ENCODE measurements at places on chromosomes 2 and 18.

- DNase-seq: no peak
Observed at GRCh38 chr2:38217401-38218188, 141.6 kb upstream of the CYP1B1 start.

DNA sequence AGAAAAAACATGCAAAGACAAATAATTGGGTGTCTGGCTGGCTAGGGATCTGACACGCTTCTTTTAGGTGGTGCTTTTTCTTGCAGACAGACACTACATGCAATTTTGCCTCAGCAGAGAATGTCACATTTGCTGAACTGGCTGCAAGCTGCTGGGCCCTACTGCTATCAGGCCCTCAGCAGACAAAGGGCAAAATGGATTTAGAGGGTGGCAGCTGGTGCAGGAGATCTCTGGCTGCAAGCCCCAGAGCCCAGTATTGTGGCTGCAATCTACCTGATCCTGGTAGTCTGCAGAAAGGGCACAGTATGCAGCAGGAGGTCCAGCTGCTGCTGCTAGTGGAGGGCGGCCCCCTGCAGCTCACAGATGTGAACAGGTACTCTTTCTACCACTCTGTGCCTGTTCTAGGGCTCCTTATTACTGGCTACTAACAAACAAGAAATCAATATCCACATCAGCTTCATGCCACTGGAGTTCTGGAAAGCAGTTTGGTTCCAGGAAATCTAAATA lies 796.7 kb upstream of the CELF4 start:
- DNase-seq: no peak

DNA sequence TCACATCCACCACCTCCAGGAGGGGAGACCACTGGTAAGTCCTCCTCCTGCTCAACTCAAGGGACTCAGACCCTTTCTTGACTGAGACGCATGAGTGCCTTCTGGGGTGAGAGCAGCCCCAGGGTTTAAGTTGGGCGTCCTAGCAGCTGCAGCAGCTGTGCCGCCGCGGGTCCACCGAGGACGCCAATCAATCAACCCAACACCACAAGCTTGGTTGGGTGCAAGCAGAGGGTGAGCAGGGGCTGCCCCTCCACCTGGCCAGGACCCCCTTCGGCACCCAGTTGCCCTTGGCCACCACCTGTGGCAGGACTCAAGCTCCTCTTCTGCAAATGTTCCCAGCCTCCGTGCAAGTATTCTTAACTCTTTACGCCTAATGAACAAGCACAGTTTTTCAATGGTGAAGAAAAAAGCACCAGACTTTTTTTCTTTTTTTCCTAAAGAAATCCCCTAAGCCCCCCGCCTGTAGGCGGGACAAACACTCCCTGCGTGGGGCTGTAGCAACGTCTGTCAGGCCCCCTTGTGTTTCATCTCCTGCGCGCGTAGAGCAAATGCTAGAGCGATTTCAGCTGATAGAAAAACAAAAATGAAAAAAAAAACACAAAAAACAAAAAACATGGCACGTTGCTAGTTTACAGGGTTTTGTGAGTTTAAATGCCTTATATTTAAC lies 197.1 kb downstream of the LOXHD1 start:
- no peak for DNase-seq

GRCh38 chr2:237464757-237465391 lies 22.2 kb upstream of the MLPH start:
- no peak for DNase-seq

- no peak for DNase-seq
Observed at GRCh38 chr18:40413160-40413559, 1541.9 kb upstream of the PIK3C3 start.

- DNase-seq: no peak
Observed at GRCh38 chr2:216743781-216744180, 48.4 kb upstream of the IGFBP5 start.

DNA sequence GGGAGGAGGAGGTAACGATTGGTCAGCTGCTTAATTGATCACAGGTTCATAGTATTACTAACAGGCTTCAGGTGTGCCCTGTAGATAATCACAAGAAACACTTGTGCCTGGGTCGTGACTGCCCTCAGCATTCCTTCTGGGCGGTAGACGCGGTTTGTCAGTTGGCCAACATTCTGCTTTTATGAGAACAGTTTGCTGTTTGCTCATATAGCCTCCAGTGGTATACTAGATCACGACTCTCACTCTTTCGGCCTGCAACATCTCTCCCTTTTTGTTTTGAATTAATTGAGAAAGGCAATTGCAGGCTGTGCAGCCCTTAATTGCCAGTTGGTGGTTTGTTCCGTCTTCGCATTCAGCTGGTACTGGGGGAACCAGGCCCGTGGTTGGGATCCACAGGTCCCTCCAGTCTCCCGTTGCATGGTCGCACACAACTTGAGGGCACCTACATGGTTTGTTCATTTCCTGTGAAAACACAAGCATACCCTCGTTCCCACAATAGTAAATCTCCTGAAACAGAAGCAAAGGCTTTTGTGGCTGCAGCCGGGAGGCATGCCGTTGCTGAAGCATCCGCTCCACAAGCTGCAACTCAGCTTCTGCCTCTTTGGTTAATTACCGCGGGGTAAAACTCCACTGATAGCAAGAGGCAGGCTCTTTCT lies 30.3 kb upstream of the GPR17 start:
- no peak for DNase-seq

GRCh38 chr2:216927163-216927562 lies 67.3 kb upstream of the TNP1 start:
- no peak for DNase-seq

DNA sequence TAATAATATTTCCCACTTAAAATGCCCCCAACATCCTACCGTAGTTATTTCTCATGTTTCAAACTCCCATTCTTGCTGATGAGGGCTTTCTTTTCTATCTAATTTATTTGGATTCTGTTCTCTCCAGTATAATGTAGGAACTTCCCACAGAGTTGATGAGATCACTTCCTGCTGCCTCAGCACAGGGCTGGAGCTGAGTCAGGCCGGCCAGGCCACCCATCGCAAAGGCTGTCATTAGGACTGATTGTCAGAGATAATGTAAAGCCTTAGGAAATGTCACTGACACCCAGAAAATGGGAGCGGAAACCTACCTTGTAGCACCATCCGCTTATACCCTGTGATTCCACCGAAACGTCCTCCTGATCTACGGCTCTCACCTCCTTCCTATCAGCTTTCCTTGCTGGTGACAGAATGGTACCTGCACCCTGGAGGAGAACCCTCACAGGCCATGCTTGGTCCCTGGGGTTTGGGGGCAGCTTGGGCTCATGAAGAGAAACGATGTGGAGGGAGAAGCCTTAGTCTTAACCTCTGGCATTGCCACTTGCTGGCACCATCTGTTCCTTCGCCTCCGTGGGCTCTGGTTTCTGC lies 672.8 kb upstream of the ID2 start:
- DNase-seq: no peak

- no peak for DNase-seq
Observed at GRCh38 chr2:169739351-169739750, 5.7 kb downstream of the KLHL23 start.

DNA sequence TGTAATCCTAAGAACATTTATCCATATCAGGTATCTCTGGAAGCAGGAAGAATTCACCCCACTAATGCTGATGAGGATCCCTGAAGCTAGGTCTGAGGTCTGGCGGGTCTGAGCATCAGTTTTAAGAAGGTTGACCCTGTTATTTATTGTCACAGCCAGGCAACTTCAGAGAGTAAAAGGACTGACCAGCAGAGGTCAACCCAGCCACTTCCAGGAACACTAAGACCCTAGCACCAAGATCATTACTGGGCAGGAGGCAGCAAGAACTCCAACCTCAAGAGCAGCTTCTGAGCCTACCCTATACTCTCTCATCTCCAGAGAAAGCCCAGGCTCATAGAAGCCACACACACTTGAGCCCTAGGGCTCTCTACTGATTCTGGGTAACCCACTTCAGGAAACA lies 901.4 kb downstream of the DCDC2C start:
- no peak for DNase-seq

DNA sequence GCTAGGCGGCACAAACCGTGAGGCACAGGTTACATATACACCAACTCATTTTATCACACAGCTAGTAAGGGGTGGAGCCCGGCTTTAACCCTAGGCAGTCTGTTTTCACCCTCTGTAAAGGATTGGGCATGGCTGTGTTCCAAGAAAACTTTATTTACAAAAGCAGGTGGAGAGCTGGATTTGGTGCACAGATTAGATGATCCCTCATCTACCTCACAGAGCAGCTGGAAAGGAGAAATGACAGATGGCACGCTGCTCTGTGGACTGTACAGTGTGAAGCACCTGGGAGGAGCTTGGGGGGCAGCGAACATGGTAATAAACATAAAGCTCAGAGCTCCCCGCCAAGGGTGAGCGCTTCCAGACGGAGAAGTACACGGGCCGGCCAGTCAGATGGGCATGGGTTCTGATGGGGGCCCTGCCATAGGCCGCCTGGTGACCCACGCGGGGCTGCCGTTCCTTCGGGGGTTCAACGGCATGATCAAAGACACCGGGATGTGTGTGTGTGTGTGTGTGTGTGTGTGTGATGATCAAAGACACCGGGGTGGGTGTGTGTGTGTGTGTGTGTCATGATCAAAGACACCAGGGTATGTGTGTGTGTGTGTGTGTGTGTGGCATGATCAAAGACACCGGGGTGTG lies 862 bp upstream of the TMEM177 start:
- DNase-seq: no peak

DNA sequence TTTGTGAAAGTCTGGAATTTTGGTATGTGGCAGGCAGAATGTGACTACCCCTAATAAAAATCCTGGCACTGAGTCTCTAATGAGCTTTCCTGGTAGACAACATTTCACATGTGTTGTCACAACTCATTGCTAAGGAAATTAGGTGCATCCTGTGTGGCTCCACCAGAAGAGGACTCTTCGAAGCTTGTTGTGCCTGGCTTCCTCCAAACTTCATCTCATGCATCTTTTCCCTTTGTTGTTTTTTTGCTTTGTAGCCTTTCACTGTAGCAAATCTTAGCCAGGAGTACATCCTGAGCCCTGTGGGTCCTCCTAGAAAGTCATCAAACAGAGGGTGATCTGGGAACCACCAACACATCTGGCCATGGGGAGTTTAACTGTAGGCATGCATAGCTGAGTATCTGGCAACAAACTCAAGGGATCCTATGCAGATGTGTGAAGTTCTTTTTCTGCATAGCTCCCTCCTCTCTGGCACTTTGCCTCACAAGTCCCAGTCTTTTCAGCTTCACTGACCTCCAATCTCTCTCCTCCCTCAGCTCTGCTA lies 42.1 kb upstream of the SERTAD2 start:
- DNase-seq: no peak

GRCh38 chr18:37307181-37307580 lies 258.4 kb downstream of the CELF4 start:
- DNase-seq: no peak

GRCh38 chr18:384897-385296 lies 115.6 kb downstream of the COLEC12 start:
- DNase-seq: no peak

DNA sequence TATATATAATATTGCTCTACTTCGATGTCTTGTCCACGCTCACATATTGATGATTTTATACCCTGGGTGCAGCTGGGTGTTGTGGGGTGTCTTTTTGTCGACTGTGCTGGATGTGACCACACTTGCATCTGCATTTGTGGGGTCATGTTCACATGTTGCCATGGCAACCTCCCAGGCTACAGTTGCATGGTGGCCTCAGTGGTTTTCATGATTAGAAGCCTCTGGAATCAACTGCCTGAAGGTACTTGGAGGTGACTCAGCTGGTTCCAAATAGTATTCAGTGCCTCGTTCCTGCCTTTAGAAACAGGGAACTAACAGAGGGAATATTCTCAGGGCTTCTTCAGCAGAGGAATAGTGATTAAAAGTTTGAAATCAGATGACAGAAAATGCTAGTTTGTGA lies 166.3 kb upstream of the NYAP2 start:
- no peak for DNase-seq

- no peak for DNase-seq
Observed at GRCh38 chr2:9772999-9773902, 70.0 kb upstream of the TAF1B start.

GRCh38 chr2:55604027-55604565 lies 13.3 kb downstream of the PPP4R3B start:
- DNase-seq: no peak

DNA sequence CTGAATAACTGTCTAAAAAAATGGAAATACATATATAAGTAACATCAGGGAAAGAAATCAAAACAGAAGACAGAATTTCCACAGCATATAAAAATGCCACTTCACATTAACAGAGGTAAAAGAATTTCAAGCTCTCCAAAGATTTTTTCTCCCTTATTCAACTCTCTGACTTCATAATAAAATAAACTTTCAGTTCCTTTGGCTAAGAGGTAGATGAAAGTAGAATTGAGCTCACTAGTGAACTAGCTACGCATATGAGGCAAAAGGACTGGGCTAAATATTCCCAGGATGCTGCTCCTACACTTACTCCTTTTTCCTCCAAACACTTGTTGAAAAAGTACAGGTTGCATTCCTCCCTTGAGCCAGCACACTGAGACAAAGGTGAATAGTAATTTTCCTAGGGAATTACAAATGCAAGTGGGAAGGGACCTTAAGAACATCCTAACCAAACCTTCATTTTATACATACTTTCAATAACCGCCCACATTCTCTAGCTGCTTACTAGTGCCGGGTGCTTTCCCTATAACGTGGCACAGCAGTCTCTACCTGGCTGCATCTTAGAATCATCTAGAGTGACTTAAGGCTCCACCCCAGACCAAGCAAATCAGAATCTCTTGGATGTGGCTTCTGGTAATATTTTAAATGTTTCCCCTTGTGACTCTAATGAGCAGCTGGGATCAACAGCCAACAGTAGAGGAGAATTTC lies 136.6 kb downstream of the MTCL1 start:
- no peak for DNase-seq

DNA sequence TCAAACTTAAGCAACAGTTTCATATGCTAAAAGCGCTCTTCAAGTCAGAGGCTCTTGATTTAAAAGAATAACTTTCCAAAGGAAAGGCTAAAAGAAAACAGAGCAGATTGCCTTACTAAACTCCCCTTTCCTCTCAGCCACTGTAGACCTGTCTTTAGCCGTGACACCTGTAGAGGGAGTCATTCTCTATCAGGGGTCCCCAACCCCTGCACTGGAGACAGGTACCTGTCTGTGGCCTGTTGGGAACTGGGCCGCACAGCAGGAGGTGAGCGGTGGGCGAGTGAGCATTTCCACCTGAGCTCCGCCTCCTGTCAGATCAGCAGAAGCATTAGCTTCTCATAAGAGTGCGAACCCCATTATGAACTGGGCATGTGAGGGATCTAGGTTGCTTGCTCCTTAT lies 9.6 kb downstream of the SLC14A1 start:
- DNase-seq: no peak

GRCh38 chr2:56009758-56010458 lies 86.3 kb upstream of the EFEMP1 start:
- no peak for DNase-seq

- DNase-seq: no peak
Observed at GRCh38 chr18:75504469-75504868, 77.0 kb upstream of the SMIM21 start.

GRCh38 chr2:150076281-150076680 lies 411.2 kb downstream of the RND3 start:
- no peak for DNase-seq

DNA sequence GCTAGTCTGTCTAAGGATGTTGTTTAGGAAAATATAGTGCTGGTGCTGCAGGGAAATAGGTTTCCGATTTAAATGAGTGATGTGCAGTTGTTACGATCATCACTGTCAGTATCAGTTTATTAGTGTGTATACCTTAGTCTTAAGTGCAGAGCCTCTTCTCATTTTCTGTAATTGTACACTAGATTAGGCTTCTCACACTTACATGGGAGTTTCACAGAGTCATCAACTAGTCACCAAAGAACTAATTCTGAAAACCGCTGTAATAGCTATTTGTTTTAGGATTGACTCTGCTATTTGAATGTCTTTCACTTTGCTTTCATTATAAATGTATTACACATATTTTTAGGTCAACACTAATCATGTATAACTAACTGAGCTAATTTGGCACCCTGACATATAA lies 99.8 kb upstream of the ZEB2 start:
- no peak for DNase-seq

Data from stimulated activated CD8-positive, alpha-beta memory T cell treated with anti-CD3 and anti-CD28 coated beads, Interleukin-4, amount 100 ng/mL, for 4 hours (primary cell).